ENCODE measurements at places on chromosomes 3 and 15.

DNA sequence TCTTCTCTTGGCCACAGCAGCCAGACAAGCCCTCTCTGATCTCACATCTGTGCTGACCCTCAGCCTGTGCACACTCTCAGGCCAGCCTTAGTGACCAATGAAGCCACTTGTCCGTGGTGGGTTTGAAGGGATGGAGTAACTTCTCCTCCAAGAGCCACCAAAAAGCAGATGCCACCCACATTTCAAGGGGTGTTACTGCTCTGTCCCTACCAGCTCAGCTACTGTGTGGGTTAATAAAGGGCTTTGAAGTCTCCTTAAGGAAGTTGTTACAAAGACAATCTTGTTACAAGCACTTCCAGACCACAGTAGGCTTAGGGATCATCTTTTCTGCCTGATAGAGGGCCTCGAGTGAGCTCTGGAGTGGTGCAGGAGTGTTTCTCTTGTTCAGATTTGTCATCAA is 3.3 kb upstream of the CA12 start:
- DNase-seq: no peak

DNA sequence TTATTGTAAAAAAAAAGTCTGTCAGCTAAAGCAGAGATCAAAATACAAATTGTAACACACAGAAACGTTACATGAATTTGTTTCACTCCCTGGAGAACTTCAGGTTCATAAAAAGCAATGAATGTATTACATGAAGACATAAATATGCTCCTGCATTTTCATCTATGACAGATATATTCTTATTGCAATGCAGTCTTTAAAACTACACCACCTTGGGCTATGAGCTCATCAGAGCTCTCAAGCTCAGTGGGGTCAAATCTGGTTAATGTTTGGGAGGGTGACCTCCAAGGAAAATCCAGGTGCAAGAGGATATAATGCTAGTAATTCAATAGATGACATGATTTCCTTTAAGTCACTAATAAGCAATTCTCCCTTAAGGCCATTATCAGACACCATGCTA is 606.8 kb downstream of the EPHA3 start:
- DNase-seq: no peak

DNA sequence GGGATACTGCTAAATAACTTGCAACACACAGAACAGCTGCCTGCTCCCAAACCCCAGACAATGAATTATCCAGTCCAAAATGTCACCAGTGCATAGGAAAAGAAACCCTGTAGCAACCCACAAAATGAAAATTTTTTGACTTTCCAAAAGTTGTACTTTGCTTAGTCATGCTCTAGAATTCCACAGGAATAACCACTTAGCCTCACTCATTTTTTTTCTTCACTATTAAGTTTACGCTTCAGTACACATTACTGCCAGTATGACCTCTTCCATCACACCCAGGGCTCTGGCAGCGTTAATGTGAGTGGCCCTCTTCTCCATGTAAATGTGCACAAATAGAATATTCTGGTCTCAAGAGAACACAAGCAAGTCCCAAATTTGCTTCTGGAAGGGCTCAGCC is 259.8 kb downstream of the MAGI1 start:
- no peak for DNase-seq

GRCh38 chr3:129606636-129607390 is at the start of gene PLXND1:
Gene PLXND1, minus strand, starts transcription at chr3:129606676. Its CDS starts 37 bp downstream, at chr3:129606639.
- peak; percentile 82 for DNase-seq

- no peak for DNase-seq
Observed at GRCh38 chr3:182970811-182971418, 9.4 kb downstream of the DCUN1D1 start.
